Activated CD8-positive, alpha-beta T cell treated with anti-CD3 and anti-CD28 coated beads, Interleukin-2, amount 10 ng/mL, durations not matched to agents 7 days and 5 days (primary cell): ENCODE measurements at places on chromosomes 7 and 10. TPM values are rescaled to one million over a fixed set of nuclear protein-coding genes. Genes with fewer than 3 reads are reported as not detected.

LIPK gene
- not detected for total RNA-seq

DNA sequence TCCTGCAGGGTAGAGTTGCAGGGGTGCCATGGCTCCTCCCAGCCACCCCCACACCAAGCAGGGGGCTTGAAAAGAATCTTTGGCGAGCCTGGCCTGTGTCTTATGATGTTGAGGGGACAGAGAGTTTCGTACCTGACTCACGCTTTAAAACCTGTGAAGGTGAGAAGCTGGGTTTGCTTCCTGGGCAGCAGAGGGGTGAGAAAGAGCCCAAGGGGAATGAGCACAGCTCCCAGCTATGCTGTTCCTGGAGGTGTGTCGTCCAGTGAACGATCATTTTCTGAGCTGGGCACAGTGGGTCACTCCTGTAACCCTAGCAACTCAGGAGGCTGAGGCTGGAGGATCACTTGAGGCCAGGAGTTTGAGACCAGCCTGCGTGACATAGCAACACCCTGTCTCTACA is 13.5 kb upstream of the ADRB1 start:
- no peak for DNase-seq

- no peak for DNase-seq
These were observed 27.8 kb downstream of the RHEB start for GRCh38 chr7:151491859-151492258.

GRCh38 chr7:7709291-7709690 is 9.1 kb downstream of the RPA3 start:
- DNase-seq: no peak
